ENCODE measurements at places on chromosomes 5 and 9.

DNA sequence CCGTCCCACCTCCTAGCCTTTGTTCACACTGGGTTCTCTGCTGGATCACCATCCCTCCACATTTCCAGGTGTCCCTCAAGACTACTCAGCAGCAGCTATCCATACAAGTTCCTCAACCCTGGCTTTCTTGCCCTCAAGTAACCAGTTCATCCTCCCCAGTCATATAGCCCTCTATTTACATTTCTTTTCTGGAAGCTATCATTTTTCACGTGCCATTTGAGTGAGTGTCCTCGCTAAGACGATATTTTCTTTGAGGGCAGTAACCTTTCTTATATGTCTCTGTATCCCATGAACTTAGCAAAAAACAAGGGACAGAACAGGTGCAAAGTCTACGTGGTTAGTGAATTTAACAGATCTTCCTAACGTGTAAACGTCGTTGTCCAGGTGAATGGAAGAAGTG, 29.6 kb upstream of the KCNMB1 start:
- no peak for DNase-seq

DNA sequence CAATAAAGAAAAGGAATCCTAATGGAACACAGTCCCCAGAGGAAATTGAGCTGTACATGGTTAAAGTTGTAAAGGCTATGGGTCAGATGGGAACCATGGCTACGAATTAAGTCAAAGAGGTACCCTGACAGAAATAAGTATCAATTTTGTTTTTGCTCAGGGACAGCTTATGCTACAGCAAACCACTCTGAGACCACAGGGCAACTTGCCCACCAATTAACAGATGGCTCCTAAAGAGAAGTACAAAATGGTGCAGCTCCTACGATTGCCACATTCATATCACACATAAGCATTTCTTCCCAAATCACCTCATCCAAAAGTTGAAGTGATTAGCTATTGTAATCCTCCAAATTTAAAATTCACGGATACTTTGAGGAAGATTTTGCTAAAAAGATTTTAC, 83.0 kb downstream of the ELAVL2 start:
- DNase-seq: no peak

- peak; percentile 41 for DNase-seq
Observed at GRCh38 chr5:218457-219291, 554 bp downstream of the SDHA start.

- DNase-seq: no peak
Observed at GRCh38 chr5:135880278-135880677, 15.4 kb downstream of the IL9 start.

GRCh38 chr5:132839426-132840301, 9.2 kb upstream of the SHROOM1 start:
- no peak for DNase-seq

GRCh38 chr9:75907923-75908322, 17.4 kb downstream of the PCSK5 start:
- no peak for DNase-seq

DNA sequence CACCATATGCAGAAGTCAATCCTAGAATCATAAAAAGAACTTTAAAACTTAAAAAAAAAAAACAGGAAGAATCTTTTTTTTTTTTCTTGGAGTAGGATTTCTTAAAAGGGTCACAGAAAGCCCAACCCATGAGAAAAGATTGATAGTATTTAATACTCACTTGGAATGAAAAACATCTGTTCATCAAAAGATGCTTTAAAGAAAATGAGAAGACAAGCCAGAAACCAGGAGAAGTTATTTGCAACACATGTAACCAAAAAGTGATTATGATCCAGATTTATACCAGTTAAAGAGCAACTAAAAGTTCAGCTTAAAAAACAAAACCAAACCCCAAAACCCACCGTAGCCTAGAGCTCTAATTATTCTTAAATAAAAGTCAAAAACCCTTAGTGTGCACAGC, 69.3 kb downstream of the TLE4 start:
- DNase-seq: no peak

DNA sequence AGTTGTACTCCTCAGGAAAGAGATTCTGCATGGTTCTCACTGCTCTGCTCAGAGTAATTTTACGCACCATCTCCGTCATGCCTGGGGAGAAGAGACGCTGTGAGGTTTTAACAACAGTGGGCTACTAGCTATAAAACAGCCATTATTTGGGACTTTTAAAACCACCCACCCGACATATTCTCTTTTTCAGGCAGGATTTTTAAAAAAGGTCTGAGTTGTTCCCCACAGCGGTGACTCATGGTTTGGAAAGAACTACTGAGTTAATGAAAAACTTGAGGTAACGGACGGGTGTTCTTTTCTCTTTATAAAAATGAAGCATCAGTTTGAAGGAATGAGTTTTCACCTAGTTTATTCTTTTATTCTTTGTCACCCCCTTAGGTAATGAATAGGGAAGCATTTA, 61.3 kb downstream of the TTLL11 start:
- DNase-seq: no peak

DNA sequence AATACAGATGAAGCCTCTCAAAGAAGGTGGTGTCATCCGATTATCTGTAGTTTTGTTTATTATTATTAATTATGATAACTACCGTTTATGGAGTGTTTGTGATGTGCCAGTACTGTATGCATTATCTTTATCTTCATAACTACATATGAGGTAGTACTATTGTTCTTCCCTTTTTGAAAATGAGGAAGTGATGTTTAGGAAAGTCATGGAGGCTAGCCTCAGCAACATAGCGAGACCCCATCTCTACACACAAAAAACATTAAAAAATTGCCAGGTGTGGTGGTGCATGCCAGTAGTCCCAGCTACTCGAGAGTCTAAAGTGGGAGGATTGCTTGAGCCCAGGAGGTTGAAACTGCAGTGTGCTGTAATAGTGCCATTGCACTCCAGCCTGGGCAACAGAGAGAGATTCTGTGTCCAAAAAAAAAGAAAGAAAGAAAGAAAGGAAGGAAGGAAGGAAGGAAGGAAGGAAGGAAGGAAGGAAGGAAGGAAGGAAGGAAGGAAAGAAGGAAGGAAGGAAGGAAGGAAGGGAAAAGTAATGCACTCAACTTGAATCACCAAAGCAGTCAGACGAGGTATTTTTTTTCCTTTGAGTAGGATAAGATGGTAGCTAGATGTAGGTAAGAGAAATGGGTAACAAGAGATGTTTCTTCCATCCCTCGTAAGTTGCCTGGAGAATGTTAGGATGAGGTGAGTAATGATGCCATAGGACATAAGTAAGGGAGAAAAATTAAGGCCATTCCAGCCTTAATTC, 47.8 kb downstream of the PAM start:
- DNase-seq: no peak

DNA sequence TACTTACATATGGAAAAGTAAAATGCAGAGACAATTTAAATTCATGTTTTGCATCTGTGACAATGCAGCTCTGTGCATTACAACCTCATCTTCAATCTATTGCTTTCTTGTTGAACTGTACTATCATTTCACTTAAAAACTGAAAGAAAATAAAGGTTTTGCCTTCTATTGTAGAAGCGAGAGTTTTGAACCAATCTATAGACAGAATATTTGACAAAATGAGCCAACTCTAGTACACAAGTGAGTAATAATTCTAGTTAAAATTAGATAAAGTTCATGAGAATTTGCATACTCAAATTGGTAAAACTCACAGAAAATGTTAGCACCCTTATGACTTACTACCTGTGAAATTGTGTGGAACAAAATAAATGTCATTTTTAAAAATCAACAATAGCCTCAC, 123.7 kb downstream of the EDIL3 start:
- DNase-seq: no peak

- peak; percentile 77 for DNase-seq
Observed at GRCh38 chr5:147417135-147417813, 92.6 kb downstream of the DPYSL3 start.

DNA sequence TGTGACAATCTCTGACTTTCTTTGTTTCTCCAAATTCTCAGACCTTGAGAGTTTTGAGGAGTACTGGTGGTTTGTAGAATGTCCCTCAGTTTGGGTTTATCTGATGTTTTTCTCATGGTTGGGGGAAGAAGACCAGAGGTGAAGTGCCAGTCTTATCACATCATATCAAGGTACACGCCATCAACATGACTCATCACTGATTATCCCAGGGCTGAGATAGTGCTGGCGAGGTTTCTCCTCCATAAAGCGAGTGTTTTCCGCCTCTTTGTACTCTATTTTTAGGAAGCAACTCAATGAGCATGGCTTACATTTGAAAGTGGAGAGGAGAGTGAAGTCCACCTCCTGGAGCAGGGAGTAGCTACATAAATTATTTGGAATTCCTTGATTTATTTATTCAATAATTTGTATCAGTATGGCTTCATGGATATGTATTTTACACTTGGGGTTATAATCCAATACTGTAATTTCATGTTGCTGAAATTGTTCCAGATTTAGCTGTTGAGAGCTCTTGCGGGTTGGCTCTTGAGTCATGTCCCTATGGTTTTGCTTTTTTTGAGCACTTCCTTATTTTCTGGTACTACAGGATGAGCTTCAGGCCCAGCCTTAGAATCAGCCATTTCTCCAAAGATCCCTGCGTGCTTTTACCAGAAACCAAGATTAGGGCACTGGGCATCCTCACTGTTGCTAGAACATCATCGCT, 23.9 kb downstream of the DCANP1 start:
- DNase-seq: no peak

DNA sequence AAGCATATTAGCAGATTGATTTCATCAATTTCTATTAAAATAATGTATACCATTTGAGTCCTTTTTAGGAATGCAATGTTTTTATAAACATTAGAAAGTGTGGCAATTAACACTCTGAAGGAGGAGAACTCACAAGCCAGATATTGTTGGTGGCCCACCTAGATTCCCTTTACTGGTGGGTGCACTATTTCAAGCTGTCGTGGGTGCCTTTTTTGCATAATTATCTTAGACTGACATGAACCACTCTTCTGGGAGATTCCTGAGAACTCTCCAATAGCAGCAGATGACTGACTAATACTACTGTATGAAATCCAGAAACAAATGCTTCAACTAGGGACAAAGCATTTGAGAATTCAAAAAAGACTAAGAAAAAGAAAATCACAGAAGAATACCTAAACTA, 526.0 kb downstream of the CDH18 start:
- DNase-seq: no peak

GRCh38 chr5:172680921-172681320, 39.9 kb downstream of the NEURL1B start:
- DNase-seq: no peak

GRCh38 chr5:2176581-2176980, 293.9 kb upstream of the IRX4 start:
- DNase-seq: no peak

DNA sequence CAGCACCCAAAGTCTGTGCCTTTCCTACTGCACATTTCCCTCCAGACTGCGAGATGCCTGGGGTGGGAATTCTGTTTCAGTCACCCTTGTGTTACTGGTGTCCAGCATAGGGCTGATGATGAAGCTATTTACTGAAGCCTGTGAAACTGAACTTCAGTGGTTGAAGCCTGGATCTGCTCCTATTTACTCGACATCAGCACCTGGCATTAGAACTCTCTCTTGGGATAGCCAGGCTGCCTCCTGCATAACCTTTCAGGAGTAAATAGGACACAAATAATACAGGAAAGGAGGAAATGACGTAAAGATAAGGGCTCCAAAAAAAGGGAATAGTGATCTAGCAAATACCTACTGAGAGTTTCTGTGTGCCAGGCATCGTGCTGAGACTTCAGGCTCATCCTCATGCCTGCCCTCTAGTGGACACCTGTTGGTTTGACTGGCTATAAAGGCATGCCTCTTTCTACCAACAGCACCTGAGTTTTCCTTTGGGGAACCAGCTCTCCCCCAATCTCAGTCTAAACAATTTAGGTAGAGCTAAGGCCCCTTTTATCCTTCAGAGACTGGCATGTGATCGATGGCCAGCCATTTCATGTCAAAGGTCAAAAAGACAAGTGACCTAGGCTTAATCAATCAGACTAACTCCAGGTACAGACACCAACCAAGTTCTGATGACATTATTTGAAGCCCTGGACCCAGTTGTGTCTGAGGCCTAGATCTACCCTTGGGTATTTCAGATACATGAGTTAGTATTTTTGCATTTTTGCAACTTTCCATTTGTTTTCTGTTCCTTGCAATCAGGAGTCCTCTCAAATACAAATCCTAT, 192.1 kb upstream of the TRIM32 start:
- no peak for DNase-seq

DNA sequence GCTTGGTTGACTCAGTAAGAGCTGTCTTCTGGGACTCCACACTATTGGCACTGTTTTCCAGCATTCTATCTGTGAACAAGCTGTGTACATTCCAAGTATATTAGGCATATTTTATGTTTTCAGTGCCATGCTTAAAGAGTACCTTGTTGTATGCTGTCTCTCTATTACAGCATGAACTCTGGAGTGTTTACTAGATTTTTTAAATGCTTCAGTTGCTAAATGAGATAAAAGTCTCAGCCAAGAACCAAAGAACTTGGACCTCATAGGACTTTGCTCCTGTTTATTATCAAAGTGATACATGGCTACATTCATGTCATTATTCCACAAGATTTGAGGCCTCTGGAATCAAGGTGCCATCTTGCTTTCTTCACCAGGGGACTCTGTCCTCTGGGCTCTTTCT, 167.2 kb downstream of the C9orf152 start:
- no peak for DNase-seq

GRCh38 chr9:105254226-105254625, 9.8 kb downstream of the SLC44A1 start:
- DNase-seq: no peak

DNA sequence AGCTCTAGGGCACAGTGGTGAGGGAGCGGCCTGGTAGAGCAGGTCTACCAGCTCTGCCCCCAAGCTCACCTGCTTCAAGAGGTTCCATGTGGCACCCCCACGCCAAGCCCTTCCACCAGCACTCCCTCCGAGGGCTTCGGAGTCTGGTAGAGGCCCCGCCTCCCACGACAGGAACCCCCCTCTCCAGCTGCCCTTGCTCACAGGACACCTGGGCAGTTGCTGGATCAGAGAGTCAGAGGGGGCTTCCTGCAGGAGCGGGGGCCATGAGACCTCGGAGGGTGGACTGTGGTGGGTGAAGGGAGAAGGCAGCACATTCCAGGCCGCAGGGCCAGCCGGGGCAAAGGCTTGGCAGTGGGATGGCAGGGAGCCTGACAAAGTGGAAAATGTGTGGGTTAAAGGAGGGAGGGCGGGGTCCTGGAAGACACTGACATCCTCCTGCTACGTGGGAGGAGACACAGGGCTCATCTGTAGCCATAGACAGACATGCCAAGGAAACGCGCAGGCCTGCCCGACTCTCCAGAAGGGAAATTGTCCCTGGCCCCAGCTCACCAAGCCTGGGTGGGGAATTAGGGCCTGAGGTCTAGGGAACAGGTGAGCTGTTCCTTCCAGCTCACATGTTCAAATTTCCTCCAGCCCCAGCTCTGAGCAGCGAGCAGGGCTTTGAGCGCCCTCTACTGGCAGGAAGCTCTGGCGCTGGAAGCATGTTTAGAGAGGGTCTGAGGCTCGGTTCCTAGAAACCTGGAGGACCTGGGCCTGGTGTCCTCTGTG, 74.2 kb downstream of the NTNG2 start:
- no peak for DNase-seq

- no peak for DNase-seq
Observed at GRCh38 chr9:137757613-137758029, 120.0 kb upstream of the CACNA1B start.

GRCh38 chr9:106177216-106177615, 482.9 kb downstream of the TMEM38B start:
- no peak for DNase-seq
